ENCODE measurements at places on chromosomes 6 and 20. TPM values are rescaled to one million over a fixed set of nuclear protein-coding genes. Genes with fewer than 3 reads are reported as not detected.
A peak's percentile ranks its signal among the peaks of the same experiment; 100 is the strongest.

GRCh38 chr20:2840967-2841531, 504 bp downstream of the VPS16 start:
- DNase-seq = peak; percentile 65

DNA sequence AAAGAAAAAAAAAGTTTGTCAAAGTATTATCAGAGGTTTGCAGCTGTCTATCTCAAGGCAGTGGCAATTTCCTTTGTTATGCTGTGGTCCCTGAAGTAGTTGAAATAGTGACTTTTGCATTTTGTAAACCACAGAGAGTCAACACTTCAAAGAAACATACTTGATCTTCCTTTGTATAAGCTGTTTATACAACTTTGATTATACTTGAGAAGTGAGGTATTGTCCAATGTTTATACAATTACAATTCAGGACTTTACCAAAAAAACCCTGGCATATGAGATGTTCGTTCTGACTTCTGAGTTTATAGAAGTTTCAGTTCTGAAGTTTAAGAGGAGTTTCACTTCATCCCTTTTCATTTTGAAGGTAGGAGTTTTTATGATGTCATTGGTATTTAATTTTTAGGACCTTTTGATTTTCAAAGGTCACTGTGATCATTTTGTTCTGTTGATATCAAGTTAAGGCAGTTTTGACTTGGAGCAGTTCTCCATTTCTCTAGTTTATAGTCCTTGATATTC, 4.0 kb downstream of the STK4 start:
- DNase-seq = no peak

- DNase-seq = no peak
These were observed 108.5 kb downstream of the MAN1A1 start for GRCh38 chr6:119241111-119241465.

The SEMG1 gene
- not detected for total RNA-seq

The PNPLA1 gene
- not detected for total RNA-seq
